CD4-positive, alpha-beta T cell treated with Interleukin-4 for 1 hour (primary cell): ENCODE measurements at places on chromosomes 2 and 18.

DNA sequence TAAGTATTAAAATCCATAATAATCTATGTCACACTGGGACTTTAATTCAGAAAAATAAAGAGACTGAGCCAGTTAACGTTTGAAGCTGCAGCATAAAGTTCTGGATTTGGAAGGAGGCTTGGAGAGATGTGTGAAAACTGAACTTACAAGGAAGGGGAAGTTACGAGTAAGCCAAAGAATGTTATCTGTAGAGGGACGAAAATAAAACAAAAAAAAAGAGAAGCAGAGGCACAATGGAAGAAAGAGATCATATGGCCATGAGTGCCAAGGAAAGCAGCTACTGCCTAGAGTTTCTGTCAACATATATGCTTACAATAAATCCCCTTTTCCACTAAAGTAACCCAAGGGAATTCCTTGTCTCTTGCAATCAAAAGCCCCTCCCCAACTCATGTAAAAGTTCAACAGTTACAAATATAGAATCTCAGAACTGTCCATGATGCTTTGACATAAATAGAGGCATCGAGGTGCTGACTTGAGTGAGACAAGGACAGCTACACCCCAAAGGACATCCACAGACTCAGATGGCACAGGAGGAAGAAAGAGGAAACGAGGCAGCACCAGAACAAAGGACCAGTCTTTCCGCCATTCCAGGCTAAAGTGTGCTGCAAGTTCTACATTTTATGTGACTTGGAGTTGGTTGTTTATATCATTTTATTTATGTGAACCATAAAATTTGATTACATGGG lies 16.1 kb upstream of the ARL5A start:
- no peak for DNase-seq

DNA sequence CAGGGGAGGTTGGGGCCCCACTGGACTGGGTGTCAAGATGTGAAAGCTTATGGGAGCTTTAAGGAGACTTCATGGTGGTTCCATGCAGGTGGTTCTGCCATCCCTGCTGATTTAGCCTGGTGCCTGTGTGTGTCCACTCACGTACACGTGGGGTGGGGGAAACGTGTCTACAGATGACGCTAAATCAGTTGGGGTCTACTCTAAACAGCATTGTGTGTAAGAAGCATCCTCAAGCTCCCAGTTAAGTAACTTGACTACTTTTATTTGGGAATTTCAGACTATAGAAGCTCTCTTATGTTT lies 47.1 kb downstream of the BCL2L11 start:
- DNase-seq = no peak

- no peak for DNase-seq
These were observed 710 bp downstream of the LMAN2L start for GRCh38 chr2:96739076-96739632.

DNA sequence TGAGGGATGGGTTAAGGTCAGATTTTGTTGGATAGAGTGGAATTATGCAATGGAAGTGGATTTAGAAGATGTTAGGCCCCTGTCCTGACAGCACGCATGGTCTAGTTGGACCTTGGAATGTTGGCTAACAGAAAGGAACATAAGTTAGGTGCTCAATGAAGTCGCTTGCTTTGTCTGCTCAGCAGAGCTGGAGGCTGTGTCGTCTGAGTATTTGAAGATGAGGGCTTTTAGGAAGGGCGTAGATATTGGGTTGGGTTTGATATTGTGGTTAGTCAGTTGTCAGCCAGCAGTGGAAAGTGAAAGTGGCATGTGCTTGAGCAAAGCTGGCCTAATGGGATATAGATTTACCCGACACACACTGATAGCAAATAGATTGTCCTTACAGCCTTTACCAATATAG lies 239.3 kb downstream of the PRKCE start:
- peak; percentile 42 for DNase-seq

DNA sequence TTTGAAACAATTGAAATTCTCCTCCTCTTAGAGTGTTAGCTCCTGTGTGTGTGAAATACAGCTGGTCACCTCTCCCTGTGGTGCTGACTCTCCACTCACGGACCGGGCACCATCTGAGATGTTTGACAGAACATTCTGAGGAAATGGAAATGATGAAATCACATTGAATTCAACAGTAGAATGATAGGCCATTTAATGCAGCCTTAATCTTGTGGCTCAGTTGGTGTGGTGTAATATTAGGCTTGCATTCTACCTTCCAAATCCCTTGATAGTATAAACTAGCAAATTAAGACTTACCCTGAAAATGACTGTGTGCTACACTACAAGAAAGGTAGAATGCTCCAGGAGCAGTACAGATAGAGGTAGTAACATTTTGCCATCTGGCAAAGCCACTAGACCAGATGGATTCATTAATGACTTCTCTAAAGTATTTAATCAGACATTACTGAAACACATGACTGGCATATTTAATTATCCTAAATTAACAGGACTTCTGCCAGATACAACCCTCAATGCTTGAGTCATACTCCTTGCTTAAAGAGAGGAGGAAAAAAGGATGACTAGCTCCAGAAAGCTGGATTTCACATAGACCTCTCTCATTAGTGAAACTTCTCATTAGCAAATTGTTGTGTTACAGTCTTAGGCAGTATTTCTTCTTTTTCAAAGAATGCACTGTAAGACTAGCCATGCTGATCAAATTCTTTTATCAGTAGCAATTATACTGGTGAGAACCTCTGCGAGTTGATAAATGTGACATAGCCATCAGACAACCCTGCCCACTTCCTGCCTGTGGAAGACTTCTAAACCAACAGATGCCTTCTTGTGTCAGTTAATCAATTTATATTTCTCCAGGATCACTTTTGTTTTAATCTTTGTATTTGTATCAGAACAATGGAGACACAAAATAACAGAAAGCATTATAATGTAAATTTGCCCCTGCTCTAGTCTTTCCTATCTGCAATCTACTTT lies 80.6 kb downstream of the EML6 start:
- no peak for DNase-seq

DNA sequence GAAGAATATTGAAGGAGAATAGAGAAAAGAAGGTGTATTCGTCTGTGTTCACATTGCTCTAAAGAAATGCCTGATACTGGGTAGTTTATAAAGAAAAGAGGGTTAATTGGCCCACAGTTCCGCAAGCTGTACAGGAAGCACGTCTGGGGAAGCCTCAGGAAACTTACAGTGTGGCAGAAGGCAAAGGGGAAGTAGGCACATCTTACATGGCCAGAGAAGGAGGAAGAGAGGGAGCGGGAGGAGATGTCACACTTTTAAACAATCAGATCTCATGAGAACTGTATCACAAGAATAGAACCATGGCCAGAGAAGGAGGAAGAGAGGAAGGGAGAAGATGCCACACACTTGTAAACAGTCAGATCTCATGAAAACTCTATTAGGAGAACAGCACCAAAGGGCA lies 159.6 kb upstream of the TPO start:
- DNase-seq = no peak

DNA sequence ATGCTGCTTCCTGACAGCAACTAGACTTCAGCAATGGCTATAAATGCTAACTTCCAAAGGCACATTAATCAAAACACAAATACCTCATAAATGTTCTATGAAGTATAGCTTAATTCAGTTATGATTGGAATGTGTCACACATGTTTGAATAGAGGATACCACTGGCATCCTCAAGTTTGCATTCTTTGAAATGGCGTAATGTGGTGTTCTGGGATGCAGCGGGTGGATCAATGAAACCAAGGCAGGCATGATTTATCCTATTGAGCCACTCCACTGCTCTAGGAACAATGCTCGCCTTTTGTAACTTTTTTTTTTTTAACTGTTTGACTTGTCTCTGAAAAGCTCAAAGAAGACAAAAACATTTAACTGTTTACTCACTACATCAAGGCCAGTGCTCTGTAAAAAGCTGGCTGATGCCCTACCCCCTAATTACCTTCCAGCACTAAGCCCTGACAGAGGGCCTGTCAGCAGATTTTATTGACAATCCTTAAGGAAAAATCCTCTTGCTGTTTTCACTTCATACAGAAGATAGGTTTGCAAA lies 278.8 kb upstream of the SESTD1 start:
- DNase-seq = no peak

DNA sequence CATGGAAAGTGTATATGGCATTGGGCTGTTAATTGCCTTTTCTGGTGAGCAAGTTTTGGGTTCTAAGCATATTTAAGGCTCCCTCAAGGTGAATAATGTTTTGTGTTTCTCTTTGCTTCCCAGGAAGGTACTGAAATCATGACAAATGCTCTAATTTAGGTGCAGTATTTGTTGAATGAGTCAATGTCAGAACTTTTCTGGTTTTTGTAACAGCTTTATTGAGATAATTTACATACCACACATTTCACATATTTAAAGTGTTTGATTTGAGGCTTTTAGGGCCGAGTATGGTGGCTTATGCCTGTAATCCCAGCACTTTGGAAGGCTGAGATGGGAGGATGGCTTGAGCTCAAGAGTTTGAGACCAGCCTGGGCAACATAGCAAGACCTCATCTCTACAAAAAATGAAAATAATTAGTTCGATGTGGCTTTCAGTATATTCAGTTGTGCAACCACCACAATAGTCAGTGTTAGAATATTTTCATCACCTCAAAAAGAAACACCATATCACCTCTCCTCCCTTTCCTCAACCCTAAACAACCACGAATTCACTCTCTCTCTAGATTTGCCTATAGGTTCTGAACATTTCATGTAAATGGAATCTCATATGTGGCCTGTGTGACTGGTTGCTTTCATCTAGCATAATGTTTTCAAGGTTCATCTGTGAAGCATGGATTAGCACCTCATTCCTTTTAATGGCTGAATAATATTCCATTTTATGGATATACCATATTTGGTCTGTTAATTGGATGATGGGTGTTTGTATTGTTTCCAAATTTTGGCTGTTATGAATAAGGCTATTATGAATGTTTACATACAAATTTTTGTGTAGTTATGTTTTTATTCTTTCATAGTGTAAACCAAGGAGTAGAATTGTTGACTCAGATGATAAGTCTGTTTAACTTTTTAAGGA lies 54.9 kb downstream of the MGAT5 start:
- no peak for DNase-seq

- no peak for DNase-seq
These were observed 2.5 kb downstream of the HTRA2 start for GRCh38 chr2:74532222-74532621.
